ENCODE measurements at places on chromosomes 5 and 9. TPM values are rescaled to one million over a fixed set of nuclear protein-coding genes. Genes with fewer than 3 reads are reported as not detected.

- DNase-seq = no peak
These were observed 26.2 kb upstream of the WDR41 start for GRCh38 chr5:77518304-77518703.

GRCh38 chr9:134485653-134486052 lies 155.9 kb upstream of the COL5A1 start:
- DNase-seq = peak; percentile 5

Gene HACD4
- total RNA-seq = 17.5 TPM

DNA sequence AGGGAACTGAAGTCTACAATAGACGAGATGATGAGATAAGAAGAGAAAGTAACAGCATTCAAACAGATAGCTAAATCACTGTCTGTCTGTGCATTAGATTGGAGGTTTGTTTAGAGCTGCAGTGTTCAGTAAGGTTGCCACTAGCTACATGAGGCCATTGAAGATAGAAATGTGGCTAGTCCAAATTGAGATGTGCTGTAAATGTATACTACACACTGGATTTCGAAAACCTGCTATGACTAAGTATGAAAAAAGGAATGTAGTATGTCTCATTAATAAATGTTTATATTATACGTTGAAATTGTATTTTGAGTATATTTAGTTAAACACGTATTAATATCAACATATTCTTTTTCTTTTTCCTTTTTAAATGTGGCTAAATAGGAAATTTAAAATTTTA lies 142.1 kb downstream of the XRCC4 start:
- DNase-seq = no peak

DNA sequence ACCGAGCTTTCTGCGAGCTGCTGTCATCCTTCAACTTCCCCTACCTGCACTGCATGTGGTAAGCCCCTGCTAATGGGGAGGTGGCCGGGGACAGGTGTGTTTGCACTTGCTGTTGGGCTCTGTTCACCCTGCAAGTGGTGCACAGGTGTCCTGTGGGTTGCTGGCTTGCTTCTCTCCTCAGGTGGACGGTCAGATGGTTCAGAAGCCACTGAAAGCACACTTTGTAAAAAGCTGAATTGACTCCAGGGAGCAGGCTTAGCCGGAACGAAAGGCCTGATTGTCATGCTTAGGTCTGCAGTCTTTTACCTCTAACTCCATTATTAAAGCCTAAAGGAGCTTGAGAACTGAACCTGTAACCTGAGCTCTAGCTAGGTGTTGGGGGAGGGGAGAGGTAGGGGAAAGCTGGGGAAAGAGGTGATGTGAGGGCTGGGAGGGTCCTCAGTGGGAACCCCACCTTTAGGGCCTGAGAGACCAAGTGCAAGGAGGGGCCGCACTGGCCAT lies 37.6 kb downstream of the ACER2 start:
- no peak for DNase-seq

DNA sequence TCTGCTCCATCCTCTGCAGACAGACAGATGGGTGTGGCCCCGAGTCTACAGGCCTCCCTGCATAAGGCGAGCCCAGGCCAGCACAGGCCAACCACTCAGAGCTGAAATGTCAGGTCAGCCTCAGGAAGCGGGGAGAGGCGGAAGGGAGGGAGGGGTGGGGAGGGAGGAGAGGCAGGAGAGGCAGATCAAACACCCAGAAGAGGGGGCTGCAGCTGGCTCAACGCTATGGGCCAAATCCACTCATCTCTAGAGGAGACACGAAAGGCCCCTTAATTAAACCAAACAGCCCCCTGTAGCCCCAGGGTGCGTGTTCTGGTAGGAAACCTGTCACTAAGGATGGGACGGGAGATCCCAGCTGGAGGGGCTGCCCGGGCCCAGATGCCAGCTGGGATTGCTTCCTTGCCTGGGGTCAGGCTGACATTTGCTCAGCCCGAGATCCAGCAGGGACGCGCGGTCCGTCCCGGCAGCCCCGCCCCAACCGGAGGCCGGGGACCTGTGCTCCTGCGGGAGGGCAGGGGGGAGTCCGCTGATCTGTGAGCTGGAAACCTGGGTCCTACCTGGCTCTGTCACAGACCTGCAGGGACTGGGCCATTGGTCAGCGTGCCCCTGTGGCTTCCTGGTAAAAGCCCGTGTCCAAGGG lies 97.2 kb upstream of the SARDH start:
- DNase-seq = no peak

GRCh38 chr5:102975045-102975444 lies 144.9 kb downstream of the GIN1 start:
- no peak for DNase-seq

DNA sequence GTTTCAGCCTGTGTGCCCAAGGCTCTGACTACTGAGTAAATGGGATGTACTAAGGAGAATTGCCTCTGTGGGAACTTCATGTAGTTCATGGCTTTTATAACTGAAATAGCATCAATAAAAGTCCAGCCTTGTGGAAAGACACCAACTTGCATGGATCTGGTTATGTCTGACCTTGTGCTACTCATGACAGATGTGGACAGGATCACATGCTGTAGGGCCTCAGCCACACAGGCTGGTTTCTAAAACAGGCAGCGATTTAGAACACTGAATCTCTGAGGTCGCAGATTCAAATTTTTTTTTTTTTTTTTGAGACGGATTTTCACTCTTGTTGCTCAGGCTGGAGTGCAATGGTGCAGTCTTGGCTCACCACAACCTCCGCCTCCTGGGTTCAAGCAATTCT lies 66.5 kb upstream of the SPIN1 start:
- DNase-seq = no peak

DNA sequence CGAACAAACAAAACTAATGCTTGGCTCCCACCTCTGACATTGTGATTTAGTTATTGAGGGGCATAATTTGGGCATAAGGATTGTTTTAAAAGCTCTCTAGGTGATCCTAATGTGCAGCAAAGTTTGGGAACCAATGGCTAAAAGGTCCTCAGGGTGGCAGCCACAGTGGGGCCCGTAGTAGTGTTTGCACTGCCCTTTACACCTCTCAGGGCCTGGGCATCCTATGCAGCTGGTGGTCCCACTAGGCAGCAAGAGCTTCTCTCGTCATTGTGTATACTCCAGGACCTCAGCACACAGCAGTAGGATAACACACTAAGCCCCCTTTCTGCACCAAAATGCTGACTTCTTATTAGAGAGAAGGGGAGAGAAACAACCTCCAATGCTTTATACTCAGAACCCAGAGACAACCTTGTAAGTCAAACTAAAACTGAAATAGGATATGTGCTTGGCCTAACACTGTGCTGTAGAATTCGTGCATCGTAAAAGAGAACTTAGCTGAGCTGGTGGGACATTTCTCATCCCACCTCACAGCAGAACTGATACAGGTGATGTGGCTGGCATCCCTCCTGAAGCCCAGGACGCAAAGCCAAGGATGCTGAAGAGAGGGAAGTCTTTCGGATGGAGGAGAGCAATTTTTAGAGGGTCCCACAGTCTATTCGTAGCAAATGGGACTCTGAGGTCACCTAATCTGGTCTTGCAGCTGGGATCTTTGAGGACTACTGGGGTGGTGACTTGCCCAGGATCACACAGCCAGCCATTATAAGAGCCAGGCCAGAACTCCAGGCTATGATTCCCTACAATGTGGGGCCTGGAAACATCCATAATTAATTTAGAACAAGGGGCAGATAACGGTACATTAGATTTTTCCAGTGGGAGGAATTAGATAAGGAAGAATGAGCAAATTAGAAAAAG lies 1.2 kb downstream of the GLRX start:
- DNase-seq = no peak

GRCh38 chr5:15521381-15522186 lies 21.6 kb downstream of the FBXL7 start:
- no peak for DNase-seq

GRCh38 chr5:142994218-142994617 lies 224.0 kb downstream of the ARHGAP26 start:
- DNase-seq = no peak

GRCh38 chr9:136244122-136244968 lies 1.3 kb downstream of the QSOX2 start:
- no peak for DNase-seq

- DNase-seq = no peak
These were observed 34.9 kb downstream of the MTMR12 start for GRCh38 chr5:32277798-32278197.

DNA sequence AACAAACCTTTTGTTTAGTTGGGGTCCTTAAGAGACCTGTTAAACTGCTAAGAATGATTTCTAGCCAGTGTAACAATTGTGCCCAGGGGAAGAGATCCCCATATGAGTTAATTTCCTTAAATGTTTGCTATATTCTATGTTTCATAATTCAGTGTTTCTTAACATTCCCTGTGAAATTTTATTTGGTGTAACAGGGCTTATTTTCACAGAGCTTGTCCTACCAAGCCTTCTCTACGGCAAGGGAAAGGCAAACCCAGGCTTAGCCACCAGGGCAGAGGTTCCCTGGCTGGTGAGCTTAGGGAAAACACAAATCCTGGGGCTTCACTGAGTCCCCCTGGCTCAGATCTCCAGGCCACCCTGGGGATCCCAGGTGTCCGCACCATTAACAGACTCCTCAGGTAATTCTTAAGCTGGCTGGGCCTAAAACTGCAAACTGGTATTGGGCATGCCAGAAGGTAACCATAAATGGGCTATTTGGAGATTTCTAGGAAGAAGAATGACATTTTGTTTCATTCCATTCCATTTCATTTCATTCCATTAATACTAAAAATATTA lies 17.0 kb upstream of the LCP2 start:
- DNase-seq = no peak

GRCh38 chr5:107215611-107216010 lies 455.1 kb downstream of the EFNA5 start:
- DNase-seq = no peak

GRCh38 chr5:91927439-91927838 lies 544.3 kb upstream of the ARRDC3 start:
- DNase-seq = no peak

GRCh38 chr9:7879551-7880245 lies 80.1 kb upstream of the DMAC1 start:
- peak; percentile 48 for DNase-seq

GRCh38 chr9:137428311-137428630 lies 5.1 kb downstream of the NOXA1 start:
- DNase-seq = no peak

- DNase-seq = no peak
These were observed 88.3 kb downstream of the CTNND2 start for GRCh38 chr5:11815916-11816315.

Gene MYOZ3
- not detected for total RNA-seq

GRCh38 chr5:60066502-60066901 lies 173.0 kb upstream of the PDE4D start:
- DNase-seq = no peak

Gene PGGT1B
- 32.8 TPM for total RNA-seq

DNA sequence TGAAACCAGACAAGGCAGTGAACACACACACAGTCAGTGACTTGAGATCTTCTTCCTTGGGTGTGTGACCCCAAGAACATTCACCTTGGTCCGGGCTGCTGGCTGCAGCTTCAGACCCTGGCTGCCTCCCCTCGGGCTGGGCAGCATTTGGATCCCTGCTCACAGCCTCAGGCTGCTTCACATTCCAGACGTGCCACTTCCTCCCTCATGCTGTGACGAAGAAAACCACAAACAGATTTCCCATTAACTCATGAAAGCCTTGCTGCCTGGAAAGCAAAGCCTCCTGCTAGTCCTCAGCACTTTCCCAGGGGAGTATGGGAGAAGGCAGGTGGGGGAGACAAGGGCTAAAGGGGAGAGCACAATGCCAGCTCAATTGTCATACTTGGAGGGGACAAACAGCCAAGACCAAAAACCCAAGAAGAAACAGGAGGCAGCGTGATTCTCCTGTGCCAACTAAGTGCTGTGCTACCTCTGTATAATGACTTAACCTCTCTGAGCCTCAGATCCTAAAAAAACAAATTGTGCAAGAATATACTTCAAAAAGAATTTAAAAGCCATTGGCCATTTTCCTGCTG lies 594.6 kb upstream of the BRINP1 start:
- no peak for DNase-seq

DNA sequence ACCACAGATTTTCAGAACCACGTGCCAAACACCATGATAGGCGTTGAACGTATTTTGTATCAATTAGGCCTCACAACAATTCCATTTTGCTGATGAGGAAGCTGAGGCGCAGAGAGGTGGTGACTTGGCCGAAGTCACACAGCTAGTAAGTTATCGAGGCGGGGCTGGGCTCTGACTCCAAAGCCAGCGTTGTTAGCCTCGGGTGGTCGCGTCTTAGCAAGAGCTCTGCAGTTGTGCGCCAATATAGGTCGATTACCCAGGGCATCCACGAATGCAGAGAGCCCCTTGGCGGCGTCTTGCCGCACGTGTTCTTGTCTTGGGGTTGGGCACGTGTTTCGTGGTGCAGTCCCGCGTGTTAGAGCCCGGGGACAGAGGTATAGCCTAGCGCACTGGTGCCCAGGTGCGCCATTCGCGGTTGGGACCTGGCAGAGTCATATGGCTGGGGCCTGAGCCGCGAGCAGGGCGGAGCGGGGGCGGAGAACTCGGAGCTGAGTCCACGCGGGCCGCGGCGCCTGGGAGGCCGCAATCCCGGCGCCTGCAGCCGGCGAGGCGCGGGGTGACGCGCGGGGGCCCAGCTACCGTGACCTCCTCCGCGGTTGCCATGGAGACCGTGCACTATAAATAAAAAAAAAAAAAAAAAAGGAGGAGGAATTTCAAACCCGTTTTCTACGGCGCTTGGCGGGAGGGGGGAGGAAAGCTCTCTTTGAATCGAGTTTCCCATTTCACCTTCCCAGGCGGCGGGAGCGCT lies 62.3 kb downstream of the CXXC5 start:
- DNase-seq = peak; percentile 66

- no peak for DNase-seq
These were observed 396.0 kb downstream of the LRRC70 start for GRCh38 chr5:62974623-62975022.

Gene IL4
- total RNA-seq = not detected

DNA sequence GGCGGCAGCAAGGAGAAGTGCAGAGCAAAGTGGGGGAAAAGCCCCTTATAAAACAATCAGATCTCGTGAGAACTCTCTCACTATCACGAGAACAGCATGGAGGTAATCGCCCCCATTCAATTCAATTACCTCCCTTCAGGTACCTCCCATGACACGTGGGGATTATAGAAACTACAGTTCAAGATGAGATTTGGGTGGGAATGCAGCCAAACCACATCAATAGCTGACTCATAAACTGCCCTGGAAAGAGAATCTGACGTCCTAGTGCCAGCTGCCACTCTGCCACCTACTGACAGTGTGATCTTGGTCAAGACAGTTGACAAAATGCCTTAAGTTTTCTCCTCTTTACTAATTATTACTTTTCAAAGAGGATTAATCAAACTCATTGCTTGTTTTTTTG lies 128.3 kb downstream of the GPBP1 start:
- no peak for DNase-seq

Gene AQP3
- total RNA-seq = 29.1 TPM

- DNase-seq = no peak
These were observed 5.9 kb upstream of the MELK start for GRCh38 chr9:36566813-36567221.

DNA sequence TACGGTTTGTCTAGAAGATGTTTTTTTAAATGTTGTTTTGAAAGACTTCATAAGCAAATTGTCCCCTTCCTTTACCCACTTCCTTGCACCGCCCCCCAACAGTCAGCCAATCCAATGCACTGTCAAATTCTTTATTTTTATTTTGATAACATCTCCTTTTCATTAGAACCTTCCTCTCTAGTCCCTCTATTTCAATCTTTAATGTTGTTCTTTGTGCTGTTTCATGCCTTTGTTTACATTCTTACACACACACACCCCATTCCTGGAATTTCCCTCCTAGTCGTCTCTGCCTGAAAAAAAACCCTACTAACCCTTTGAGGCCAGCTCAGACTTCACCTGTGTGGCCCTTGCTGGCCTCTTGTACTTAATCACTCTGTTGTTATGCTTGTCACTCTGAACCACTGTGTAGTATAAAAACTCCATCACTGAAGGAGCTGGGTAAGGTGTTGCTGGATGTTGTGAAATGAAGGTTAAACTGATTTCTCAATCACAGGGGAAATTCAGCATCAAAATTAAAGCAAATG lies 133.4 kb downstream of the UGCG start:
- no peak for DNase-seq

Gene C5orf52
- not detected for total RNA-seq

All from activated naive CD8-positive, alpha-beta T cell treated with anti-CD3 and anti-CD28 coated beads, Interleukin-2, amount 10 ng/mL, durations not matched to agents 7 days and 5 days (primary cell).